ENCODE measurements at places on chromosomes 13 and 19.

GRCh38 chr19:6736169-6736916 lies 1.0 kb downstream of the GPR108 start:
- peak; percentile 87 for DNase-seq

GRCh38 chr19:1164684-1165531 lies 9.2 kb downstream of the SBNO2 start:
- no peak for DNase-seq

DNA sequence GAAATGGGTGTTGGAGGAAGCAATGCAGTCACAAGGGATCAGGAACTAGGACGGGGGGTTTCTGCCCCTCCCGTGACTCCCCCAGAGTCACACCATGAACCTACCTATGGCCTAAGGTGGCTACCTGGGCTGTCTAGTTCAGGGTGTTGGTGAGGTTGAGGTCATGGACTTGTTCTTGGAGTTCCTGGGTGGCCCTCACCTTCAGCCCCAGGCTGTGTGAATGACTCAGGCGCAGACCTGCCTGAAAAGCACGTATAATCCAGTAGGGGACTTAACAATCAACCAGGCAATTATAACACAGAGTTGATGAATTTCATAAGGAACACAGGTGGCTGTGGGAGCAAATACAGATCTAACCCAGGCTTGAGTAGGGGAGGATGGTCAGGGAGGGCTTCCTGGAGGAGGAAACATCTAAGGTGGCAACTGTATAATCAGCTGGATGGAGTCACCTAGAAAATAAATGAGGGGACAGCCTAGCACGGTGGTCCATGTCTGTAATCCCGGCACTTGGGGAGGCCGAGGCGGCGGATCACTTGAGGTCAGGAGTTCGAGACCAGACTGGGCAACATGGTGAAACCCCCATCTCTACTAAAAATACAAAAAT lies 25.6 kb upstream of the ADGRE1 start:
- no peak for DNase-seq

DNA sequence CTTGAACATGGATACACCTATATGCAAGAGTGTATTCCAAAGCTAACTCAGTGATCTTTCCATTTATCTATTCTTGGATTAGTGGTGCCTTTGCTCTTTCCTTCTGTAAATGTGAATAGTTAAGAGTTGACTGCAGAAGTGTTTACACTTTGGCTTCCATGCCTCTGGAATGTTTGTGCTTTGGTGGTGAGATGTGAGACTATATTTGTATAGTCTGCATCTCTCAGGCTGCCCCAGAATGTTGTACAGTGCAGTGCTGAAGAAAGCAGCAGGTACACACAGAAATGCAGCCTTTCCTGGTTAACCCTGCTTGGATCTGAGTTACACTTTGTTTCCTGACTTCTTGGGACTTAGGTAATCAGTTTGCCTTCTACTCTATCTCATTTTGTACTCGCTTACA lies 90.2 kb downstream of the DNAJC15 start:
- DNase-seq, result no peak

- DNase-seq, result no peak
Observed at GRCh38 chr19:6333439-6333838, at the start of gene ACER1. TSS of gene ACER1 (minus strand) at chr19:6333612. CDS start at chr19:6333551, 61 bp downstream.

DNA sequence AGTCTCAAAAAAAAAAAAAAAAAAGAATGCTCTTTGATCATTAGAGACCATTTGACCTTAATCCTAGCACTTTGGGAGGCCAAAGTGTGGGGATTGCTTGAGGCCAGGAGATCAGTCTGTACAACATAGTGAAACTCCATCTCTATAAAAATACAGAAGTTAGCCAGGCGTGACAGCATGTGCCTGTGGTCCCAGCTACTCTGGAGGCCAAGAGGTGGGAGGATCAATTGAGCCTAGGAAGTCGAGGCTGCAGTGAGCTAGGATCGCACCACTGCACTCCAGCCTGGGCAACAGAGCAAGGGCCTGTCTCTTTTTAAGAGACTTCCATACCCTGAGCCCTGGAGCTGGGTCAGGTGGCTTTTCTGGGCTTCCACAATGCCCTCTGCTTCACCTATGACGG lies 11.5 kb upstream of the COLGALT1 start:
- DNase-seq, result no peak

All from tongue (tissue), 3 donors.